Upper lobe of right lung (tissue), 1 donor: ENCODE measurements at places on chromosomes 5 and 9.

DNA sequence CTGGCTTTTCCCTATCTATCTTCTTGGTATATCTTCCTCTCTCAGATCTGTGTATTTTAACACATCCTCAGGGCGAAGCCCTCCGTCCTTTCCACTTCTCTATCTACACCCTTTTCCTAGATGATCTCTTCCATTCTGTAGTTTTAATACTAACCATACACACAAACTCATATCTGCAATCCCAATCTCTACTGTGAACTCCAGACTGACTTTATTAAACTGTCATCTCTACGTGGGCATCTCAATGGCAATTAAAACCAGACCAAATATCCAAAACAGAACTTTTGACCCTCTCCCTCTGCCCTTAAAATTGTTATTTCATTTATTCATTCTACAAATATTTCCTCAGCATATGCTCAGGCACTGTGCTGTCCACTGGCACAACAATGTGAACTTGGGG, 7.1 kb downstream of the FNIP1 start:
- no peaks in the 10 kb centered on the region for H3K27me3 ChIP-seq
- no peaks in the 10 kb centered on the region for H3K36me3 ChIP-seq
- no peak for DNase-seq
- peaks cover 28% of the 10 kb centered on the region for H3K4me1 ChIP-seq
- H3K27ac ChIP-seq = no peak overlapping the region

GRCh38 chr5:38673671-38674071, 117.2 kb upstream of the LIFR start:
- H3K27ac ChIP-seq = no peak overlapping the region
- H3K36me3 ChIP-seq = no peaks in the 10 kb centered on the region
- no peak for DNase-seq
- H3K4me3 ChIP-seq = no peak overlapping the region

DNA sequence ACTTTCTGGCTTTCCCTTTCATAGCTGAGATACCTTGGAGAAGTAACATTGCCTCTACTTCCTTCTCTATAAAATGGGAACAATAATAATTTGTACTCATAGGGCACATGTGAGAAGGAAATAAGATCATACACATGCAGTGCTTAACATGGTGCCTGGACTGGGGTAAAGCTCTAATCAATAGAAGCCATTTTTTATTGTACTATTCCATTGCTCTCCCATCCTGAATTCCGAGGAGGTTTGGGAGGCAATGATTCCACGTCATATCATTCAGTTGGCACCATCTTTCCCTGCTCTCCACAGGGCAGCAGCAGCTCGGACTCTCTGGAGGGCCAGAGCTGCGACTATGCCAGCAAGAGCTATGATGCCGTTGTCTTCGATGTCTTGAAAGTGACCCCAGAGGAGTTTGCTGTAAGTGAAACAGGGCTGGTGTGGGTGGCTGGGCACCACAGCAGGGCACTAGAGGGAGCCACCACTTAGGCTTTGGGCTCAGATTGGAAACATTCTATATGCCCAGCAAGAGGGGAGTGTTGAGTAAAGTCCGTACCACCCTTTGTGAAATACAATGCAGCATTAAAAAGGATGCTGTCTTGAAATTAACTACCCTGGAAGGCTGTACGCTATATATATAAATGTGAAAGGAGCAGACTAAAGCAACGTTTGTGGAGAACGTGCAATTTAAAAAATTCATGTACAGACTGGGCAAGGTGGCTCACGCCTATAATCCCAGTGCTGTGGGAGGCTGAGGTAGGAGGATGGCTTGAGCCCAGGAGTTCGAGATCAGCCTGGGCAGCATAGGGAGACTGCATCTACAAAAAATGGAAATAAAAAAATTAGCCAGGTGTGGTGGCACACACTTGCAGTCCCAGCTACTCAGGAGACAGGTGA, 51.2 kb downstream of the RALGPS1 start:
- H3K4me3 ChIP-seq = no peak overlapping the region
- H3K27ac ChIP-seq = peak overlapping the region; percentile 67
- no peak for DNase-seq
- H3K27me3 ChIP-seq = no peaks in the 10 kb centered on the region
- H3K36me3 ChIP-seq = no peaks in the 10 kb centered on the region

DNA sequence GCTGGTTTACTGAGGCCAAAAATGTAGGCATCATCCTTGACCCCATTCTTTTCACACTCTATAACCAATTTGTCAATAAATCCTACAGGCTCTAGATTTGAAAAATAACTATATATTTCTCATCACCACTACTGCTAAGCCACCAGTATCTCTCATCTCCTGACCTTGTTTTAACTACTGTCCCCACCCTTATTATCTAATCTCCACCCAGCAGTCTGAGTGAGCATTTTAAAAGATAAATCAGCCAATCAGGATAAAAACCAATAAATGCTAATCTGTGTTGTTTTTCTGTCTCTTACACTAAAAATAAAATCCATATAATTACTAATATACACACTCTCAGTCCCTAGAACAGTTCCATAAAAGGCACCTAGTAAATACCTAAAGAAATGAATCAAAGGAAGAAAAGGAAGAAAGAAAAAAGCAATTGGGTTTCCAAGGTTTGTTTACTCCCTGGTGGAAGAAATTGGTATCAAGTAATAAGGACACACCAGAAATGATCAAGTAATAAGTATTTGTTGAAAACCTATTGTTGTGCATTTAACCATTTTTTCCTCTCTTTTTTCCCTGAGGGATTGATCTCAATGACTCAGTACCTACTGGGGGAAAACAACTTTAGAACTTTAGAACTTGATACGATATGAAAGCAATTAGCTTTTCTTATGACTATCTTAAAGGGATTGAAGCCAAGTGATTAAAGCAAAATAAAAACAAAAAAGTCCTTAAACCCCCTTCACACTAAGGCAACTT, 19.3 kb downstream of the MRPS27 start:
- no peak overlapping the region for H3K4me3 ChIP-seq
- no peaks in the 10 kb centered on the region for H3K27me3 ChIP-seq
- H3K27ac ChIP-seq = no peak overlapping the region

DNA sequence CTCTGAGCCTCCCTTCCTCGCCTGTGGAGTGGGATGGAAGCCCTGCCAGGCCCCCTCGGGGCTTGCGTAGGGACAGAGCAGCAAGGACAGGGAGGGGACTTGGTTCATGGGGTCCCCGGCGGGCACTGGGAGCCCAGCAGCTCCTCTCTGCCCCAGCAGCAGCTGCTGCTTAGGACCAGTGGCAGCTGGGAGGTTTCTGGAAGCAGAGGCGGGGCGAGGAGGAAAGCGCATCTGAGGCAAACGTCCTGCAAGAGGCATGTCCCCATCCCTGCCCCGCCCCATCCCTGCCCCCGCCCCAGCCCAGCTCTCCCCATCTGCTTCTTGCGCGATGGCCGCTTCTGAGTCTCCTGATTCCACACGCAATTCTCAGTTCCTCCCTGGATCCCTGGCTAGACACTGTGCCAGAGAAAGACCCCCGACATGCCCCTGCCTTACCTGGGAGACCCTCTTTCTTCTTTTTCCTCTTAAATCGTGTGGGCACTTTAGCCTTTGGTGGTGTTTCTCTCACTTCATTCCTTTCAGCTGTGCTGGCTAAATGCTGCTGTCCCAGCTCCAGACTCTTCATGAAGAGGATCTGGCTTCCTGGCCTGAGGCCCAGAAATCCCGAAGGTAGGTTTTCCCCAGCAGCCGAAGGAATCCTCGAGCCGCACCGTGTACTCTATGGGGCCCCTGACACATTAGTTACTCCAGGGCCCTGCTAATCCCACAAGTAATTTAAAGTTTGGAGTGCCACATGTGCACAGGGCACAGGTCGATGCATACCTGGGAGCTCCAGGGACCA, 4.4 kb upstream of the OR2S2 start:
- H3K4me3 ChIP-seq = no peak overlapping the region
- H3K36me3 ChIP-seq = no peaks in the 10 kb centered on the region
- no peaks in the 10 kb centered on the region for H3K4me1 ChIP-seq
- no peak for DNase-seq

DNA sequence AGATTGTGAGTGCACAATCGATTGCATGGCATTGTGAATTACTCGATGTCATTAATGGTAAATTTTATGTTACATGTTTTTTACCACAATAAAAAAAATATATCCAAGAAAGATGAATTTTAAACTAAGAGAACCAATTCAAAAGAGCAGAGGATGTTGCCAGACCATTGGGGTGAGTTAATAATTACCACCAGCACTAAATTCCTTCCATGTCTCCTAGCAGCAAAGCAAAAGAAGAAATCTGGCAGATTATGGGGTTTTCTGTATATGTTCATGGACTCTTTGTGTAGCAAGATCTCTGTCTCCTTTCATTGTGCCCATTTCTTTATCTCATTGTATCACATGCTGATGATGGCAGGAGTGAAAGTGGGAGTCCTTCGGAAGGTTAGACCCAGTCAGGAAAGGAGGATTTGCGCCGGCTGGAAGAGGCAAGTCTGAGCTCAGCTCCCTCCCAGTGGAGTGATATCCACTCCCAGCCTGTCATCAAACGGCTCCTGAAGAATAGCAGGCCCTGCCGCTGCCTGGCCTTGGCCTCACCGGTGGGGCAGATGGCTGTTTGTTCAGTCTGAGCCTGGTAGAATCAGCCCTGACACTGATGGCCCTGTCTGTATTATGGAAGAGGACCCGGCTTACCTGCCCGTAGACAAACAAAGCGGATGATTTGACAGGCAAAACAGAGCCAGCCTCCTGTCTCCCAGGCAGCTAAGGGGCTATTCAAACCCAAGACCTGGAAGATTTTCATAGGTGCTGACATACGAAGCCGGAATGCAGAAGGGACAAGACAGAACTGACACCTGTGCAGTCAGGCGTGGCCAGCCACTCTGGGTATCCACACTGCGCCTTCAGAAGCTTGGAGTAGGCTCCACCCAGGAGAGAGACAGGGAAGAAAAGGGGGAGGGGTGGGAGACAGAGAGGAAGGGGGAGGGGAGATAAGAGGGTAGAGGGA, 21.9 kb upstream of the FOXE1 start:
- H3K4me1 ChIP-seq = no peaks in the 10 kb centered on the region
- no peak overlapping the region for H3K4me3 ChIP-seq
- no peak for DNase-seq
- no peak overlapping the region for H3K27ac ChIP-seq
- H3K27me3 ChIP-seq = no peaks in the 10 kb centered on the region

GRCh38 chr5:132087176-132087575, 13.6 kb downstream of the CSF2 start:
- no peaks in the 10 kb centered on the region for H3K36me3 ChIP-seq
- peaks cover 7% of the 10 kb centered on the region for H3K4me1 ChIP-seq
- no peak overlapping the region for H3K27ac ChIP-seq

DNA sequence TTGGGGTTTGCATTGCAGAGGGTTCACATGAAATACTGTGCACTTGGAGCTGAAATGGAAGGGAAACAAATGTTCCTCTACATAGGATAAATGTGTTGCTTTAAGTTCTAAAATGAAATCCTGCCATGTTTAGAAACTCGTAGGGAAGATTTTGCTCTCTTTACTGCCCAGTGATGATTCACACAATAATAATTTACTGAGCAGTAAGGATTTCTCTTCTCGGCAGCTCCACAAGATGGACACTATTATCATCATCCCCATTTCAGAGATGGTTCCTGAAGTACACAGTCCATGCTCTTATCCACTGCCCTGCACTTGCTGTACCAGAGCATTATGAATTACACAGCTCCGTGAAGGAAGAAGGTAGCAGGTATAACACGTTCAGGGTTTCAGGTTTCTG, 4.1 kb downstream of the HACD4 start:
- no peaks in the 10 kb centered on the region for H3K36me3 ChIP-seq
- no peaks in the 10 kb centered on the region for H3K27me3 ChIP-seq
- no peak overlapping the region for H3K4me3 ChIP-seq

DNA sequence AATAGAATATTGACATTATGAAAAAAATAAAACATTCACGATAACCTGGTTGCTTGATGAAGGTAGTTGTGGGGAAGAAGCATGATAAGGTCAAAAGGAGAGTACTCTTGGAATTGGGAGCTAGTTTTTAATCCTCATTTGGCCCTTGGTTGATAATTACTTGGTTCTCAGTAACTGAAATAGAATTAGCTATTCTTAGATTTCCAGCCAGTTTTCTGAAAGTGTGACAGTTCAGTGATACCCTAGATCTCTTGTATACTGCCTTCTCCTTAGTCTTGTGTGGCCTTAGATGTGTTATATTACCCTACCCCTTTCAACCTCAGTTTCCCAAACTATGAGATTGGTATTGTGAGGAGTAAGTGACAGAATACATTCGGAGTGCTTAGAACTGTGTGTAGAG, 17.4 kb downstream of the MARCHF6 start:
- DNase-seq = no peak
- peaks cover 22% of the 10 kb centered on the region for H3K4me1 ChIP-seq
- no peaks in the 10 kb centered on the region for H3K36me3 ChIP-seq
- no peaks in the 10 kb centered on the region for H3K27me3 ChIP-seq
- no peak overlapping the region for H3K27ac ChIP-seq

- no peak overlapping the region for H3K27ac ChIP-seq
- H3K36me3 ChIP-seq = no peaks in the 10 kb centered on the region
- H3K27me3 ChIP-seq = no peaks in the 10 kb centered on the region
- no peak overlapping the region for H3K4me3 ChIP-seq
- peak; percentile 58 for DNase-seq
- H3K4me1 ChIP-seq = peaks cover 7% of the 10 kb centered on the region
Observed at GRCh38 chr9:132237481-132237880, 75.6 kb downstream of the NTNG2 start.

DNA sequence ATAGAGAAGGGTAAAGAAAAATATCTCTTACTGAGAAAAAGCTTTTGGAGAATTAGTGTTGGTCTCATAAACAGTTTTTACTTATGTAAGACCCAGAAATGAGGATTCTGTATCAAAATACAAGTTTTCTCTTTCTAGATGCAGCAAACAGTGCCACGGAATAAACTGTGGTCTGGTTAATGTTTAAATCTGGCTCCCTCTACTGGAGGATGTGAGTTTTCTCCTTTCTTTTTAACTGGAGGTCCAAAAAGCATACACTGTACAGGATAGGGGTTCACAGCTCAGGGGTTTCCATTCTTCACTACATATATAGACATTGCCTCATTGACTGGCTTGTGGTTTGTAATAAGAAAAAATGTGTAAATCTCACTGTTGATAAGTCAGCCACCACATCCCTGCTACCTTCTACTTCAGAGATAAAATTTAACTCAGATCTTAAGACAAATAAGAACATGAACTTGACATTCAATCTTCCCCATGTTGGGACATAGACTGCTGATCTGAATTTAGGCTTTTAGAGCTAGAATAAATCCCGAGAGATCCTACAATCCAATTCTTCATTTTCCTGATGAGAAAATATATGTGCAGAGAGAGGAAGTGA, 98.9 kb downstream of the CFAP95 start:
- H3K36me3 ChIP-seq = no peaks in the 10 kb centered on the region
- H3K4me1 ChIP-seq = no peaks in the 10 kb centered on the region
- H3K27ac ChIP-seq = no peak overlapping the region
- H3K4me3 ChIP-seq = no peak overlapping the region

DNA sequence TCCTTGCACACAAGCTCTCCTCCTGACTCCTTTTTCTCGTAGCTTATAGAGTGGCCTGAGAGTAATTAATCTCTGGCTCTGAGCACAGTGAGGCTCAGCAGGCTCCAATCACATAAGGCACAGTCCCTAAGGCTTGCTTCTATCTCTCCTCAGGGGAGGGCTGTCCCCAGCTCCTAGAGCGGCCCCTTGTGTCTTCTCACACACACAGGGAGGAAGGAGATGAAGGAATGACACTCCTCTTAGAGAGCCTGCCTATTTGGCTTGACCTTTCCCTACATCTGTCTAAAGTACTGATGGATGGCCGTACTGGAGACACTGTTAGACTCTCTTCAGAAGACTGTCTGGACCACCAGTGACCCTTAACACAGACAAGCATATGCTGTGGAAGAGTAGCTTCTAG, 12.9 kb downstream of the TAS2R1 start:
- no peaks in the 10 kb centered on the region for H3K4me1 ChIP-seq
- no peaks in the 10 kb centered on the region for H3K27me3 ChIP-seq
- DNase-seq = no peak
